ENCODE measurements at places on chromosomes 2 and 18. TPM values are rescaled to one million over a fixed set of nuclear protein-coding genes. Genes with fewer than 3 reads are reported as not detected.
A peak's percentile ranks its signal among the peaks of the same experiment; 100 is the strongest.

GRCh38 chr18:77530732-77531131, 281.1 kb downstream of the GALR1 start:
- DNase-seq, result no peak

GLI2 gene
- 5.3 TPM for polyA plus RNA-seq

- no peak for DNase-seq
These were observed 121.9 kb upstream of the MYT1L start for GRCh38 chr2:2452961-2453360.

DNA sequence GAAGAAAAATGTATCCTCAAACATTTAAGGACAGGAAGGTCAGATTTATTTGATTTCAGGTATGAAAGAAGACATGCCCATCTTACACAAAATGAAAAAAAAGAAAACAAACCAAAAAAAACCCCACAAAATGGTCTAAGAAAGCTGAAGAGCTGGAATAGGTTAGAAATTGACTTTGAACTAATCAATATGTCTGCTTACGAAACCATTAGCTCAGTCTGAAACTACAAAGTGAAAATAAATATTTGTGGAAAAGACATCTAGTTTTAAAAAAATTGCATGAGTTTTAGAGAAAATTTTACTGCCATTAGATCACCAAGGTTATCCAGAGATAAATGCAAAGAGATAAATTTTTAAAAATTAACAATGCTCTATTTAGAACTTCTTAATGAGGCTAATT, 125.3 kb downstream of the TMEFF2 start:
- no peak for DNase-seq

RBM44 gene
- polyA plus RNA-seq, result 0.47 TPM

- no peak for DNase-seq
These were observed 161.0 kb upstream of the ZFP36L2 start for GRCh38 chr2:43387092-43388062.

ZNF521 gene
- 11.1 TPM for polyA plus RNA-seq

GRCh38 chr2:235740821-235741220, 247.0 kb downstream of the AGAP1 start:
- peak; percentile 48 for DNase-seq

GRCh38 chr2:142052220-142052863, 78.5 kb downstream of the LRP1B start:
- DNase-seq, result no peak

IL36A gene
- not detected for polyA plus RNA-seq

DNA sequence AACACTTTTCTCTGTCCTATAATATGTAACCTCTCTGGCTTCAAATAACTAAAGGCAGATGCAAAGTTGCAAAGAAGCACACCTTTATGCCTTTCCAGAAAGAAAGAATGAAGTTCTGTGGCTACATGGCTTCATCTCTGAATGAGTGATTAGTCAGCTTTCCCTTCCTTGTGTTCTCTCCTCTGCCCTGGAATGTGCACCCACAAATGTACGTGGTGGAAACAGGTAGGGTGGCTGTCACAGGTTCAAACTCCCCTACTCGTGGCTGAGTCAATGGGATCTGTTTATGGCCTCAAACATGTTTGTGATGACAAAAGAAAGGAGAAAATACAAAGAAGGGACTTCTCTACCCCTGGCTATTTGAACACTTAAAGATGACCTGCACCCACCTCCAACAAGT, 55.5 kb upstream of the ACVR2A start:
- no peak for DNase-seq

- no peak for DNase-seq
These were observed 16.5 kb downstream of the RNF149 start for GRCh38 chr2:101291973-101292372.

ATRAID gene
- 281 TPM for polyA plus RNA-seq

- peak; percentile 34 for DNase-seq
These were observed 23.7 kb downstream of the KIAA2012 start for GRCh38 chr2:202096736-202097135.

GRCh38 chr18:56712761-56713160, 61.6 kb downstream of the WDR7 start:
- DNase-seq, result no peak

DNA sequence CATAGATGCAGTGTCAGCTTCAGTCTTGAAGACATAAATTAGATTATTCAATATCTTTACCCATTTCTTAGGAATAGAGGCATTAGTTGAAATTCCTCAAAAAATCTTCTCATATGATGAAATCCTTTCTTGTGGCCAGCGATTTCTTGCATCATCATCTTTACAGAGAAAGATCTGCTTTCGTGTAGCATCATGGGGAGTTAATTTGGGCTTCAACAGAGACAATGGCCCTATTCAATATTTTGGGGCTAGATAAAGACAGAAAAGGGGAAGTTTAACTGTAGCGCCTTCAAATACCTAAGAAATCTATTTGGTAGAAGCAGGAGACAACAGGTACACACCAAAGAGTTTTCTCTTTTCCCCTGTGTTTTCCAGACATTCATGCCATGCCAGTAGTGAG, 73.8 kb downstream of the TGFA start:
- DNase-seq, result no peak

GRCh38 chr2:158103411-158104012, 1.8 kb downstream of the UPP2 start:
- DNase-seq, result no peak

DNA sequence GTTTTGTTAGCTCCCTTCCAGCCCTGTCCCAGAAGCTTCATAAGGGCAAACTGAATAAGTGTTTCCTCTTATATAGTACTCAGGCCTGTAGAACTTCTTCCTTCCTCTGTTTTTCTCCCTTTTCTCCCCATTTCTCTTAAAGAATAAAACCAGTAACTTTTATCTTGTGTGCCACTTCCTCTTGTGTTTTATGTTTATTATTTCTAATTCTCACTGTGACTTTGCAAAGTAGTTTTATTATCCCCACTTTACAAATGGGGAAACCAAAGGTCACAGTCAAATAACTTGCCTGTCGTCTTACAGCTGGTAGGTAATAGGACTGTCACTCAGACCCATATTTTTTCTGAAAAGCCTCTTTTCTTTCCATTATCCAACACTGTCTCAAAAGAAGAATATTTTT, 42.4 kb downstream of the RBBP8 start:
- no peak for DNase-seq

AQP4 gene
- 4.9 TPM for polyA plus RNA-seq

RUFY4 gene
- polyA plus RNA-seq, result 1.5 TPM

- DNase-seq, result peak; percentile 77
These were observed 93.9 kb downstream of the FARSB start for GRCh38 chr2:222561817-222562645.

GNAL gene
- polyA plus RNA-seq, result 4.4 TPM

- no peak for DNase-seq
These were observed 14.6 kb upstream of the ALPP start for GRCh38 chr2:232363784-232364615.

DNA sequence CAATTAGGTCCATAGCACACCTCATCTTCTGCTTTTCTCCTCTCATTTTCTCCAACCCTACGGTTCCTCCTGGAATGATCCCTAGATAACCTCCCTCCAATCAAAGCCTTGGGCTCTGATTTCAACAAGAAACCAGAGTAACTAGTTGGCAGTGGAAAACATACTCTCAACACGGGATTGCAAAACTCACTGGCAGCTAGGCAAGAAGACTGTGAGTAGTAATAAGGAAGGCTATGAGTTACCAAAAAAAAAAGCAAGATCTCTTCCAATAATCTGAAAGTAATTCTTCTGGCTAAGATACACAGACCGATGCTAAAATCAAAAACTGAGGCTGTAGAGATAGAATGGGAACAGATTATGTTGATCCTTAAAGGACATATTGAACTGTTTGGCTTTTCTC, 28.4 kb upstream of the CCDC102B start:
- no peak for DNase-seq

RTP5 gene
- not detected for polyA plus RNA-seq

NR4A2 gene
- 5.8 TPM for polyA plus RNA-seq
